ENCODE measurements at places on chromosomes 3 and 15. TPM values are rescaled to one million over a fixed set of nuclear protein-coding genes. Genes with fewer than 3 reads are reported as not detected.
A peak's percentile ranks its signal among the peaks of the same experiment; 100 is the strongest.

The WDR48 gene
- total RNA-seq = 49.1 TPM

The GOLGA8G gene
- not detected for total RNA-seq

The ECT2 gene
- 11.9 TPM for total RNA-seq

The DLEC1 gene
- total RNA-seq = 4.8 TPM

- DNase-seq = no peak
These were observed 42.9 kb downstream of the GXYLT2 start for GRCh38 chr3:72930754-72931153.

- DNase-seq = no peak
These were observed 294.2 kb upstream of the SEMA6D start for GRCh38 chr15:47422881-47423665.

- no peak for DNase-seq
These were observed 509.9 kb downstream of the MECOM start for GRCh38 chr3:169153656-169154055.

DNA sequence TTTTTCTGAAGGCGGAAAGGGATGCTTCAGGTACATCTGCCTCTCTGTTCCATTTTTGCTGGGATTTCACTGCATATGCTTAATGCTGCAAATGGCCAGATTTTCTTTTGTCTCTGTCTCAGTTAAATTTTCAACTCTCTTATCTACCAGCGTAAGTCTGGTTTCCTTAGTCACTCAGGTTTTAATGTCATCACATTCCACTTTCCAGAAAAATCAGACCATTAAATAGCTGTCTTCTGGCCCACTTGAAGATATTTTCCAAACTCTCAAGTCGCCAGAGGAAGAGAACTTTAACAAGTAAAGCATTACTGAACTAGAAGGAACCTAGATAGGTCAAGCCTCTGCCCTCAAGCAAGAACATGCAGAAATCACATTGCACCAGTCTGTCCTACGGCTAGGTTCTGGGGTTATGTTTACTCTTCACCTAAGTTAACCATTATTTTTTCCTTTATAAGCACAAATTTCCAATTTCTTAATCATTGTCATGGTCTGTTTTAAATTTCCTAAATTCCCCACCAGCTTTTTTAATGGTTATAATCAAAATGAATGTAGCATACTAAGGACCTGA is 26.5 kb downstream of the AVEN start:
- DNase-seq = no peak

DNA sequence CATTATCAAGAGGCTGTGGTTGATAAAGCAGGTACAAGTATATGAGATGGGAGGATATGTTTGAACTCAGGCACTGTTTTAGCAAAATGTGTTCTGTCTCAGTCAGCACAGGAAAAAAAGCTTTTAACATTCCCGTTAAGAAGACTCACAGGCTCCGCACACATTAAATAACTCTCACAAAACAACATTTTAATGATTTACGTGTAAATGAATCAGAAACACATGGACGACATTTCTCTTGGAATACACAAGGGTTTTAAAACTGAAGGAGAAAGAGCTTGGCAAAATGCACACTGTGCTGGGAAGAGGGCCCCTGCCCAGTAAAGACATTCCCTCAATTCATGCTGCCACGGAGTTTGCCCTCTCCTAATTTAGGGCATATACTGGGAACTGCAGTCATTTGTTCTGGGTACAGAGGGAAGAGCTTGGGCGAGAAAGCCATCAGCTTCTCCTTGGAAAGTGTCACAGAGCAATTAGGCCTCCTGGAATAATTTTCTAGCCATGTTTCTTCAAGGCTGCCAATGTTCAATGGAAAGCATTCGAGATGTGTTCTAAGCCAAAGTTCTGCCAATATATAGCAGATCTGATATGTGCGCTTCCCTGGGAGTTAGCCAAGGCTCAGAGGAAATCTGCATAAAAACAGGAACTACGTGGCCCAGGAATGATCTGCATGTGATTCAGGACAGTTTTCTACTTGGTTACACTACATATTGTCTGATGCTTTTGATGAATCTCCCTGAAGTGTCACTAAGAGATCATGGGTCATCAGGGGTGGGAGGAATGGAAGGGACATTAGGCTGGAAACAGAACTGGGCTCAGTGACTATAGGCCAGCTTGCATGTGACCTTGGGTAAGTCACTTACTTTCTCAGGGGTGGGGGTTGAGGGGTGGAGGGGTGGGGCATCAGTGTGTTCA is 2.2 kb upstream of the MASP1 start:
- no peak for DNase-seq

DNA sequence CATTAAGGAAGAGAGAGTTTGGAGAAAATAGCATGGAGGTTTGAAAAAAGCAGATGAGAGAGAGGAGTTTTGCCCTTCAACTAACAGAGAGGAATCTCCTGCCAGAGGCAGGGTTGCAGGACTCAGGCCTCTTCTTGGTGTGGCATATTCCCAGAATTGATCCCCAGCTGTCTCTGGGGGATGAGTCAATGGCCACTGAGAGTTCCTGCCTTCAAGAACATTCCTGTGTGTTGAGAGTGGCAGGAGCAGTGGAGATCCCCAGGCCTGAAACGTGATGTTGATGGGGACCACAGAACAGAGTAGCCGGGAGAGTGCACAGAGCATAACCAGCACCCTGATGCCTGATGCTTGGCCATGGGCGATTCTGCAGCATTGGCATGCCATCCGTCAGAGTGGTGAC is 348.4 kb upstream of the THBS1 start:
- DNase-seq = no peak

- DNase-seq = no peak
These were observed 2.4 kb upstream of the MAGI1 start for GRCh38 chr3:66041116-66041515.

- DNase-seq = peak; percentile 79
These were observed 426 bp downstream of the CBLB start for GRCh38 chr3:105868431-105868741.

DNA sequence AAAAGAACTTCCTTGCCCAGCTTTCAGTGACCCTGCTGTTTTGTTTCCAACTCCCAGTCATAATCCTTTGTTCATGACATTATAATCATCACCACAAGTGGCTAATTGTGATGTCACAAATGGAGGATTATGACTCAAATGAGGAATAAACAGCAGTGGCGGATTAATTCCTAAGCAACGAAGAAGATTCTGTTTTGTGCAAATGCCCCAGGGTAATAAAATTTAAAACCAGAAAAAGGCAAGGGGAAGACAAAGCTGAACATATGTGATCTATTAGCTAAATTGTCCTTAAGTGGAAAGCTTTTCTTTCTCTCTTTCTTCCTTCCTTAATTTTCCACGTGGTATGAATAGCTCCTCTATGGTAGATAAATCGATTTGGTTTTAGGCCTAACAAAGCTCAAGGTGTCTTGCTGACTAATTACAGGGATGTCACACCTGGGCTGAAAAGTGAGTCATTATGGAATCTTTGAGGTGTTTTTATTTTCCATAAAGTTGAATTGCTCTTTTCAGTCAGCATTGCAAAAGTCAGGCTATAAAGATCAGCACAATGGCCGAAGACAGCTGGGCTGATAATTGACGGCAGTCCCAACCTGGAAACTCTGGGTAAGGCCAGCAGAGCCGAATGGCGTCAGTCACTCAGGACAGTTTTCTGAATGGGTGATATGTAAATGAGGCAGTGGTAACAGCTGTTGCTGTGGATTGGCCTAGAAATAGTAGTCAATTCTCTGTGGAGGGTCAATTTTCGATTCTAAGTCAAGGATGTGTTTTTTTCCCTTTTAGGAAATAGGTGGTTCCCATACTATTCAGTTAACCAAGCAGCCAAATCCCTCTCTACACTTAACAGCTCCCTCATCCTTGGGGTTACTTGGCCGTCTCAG is 121.5 kb downstream of the PTPRG start:
- DNase-seq = no peak

GRCh38 chr3:126661532-126662364 is 6.8 kb upstream of the TXNRD3 start:
- DNase-seq = no peak

- DNase-seq = no peak
These were observed 145.0 kb downstream of the ADAM10 start for GRCh38 chr15:58604455-58604923.

DNA sequence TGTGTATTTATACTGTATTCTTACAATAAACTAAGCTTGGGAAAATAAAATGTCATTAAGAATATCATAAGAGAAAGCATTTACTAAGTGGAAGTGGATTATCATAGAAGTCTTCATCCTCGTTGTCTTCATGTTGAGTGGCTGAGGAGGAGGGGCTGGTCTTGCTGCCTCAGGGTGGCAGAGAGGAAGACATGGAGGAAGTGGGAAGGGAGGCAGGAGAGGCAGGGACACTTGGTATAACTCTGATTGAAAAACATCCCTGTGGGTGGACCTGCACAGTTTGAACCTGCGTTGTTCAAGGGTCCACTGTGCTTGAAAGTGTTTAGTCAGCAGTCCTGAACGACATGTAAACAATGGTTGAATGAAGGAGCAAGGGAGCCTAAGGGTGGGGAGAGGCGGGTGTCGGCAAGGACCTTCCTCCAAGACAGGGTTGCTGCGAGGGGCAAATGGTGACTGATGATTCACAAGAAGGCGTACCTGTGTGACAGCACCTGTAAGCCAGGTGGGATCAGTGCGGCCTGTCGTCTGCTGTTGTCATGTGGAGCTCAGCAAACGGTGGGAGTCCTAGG is 103.8 kb upstream of the KLF13 start:
- no peak for DNase-seq

Data from sciatic nerve (tissue), 2 donors.